NCI-H146 (cell line): ENCODE measurements at places on chromosomes 6 and 20.

DNA sequence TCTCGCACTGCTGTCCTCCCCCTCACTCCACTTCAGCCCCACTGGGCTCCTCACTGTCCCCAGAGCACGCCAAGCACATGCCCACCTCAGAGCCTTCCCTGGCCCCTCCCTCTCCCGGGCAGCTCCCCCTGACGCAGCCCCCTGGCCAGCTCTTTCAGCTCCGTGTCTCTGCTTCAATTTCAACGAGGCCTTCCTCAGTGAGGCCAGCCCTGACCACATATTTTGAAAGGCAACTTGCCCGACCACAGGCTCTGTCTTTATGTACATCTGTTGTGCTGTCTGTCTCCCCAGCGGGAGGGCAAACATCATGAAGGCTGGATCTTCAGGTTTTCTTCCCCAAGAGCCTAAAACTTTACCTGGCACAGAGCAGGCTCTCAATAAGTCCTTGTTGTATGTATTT, 44.6 kb downstream of the JPH2 start:
- no peak for DNase-seq

DNA sequence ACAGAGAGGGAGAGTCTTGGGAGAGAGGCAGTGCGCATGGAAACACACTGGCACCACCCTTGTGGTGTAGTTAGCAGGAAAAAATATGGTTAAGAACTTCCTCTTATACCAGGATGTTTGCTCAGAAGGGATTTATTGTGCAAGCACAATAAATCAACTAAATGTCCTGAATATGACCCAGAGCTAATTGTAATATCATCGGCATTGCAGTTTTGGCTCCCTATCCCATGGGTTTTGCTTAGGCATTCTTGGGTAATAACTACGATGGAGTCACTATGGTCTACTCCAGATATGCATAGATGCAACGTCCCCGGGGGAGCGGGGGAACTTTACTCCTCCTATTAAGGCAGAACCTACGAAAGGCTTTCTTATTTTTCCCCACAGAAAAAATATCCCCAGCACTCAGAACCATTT, 751.6 kb downstream of the EYS start:
- no peak for DNase-seq

GRCh38 chr6:55528624-55529023, 50.4 kb downstream of the HMGCLL1 start:
- DNase-seq: no peak

- no peak for DNase-seq
These were observed 18.7 kb upstream of the LY86 start for GRCh38 chr6:6569811-6570164.

DNA sequence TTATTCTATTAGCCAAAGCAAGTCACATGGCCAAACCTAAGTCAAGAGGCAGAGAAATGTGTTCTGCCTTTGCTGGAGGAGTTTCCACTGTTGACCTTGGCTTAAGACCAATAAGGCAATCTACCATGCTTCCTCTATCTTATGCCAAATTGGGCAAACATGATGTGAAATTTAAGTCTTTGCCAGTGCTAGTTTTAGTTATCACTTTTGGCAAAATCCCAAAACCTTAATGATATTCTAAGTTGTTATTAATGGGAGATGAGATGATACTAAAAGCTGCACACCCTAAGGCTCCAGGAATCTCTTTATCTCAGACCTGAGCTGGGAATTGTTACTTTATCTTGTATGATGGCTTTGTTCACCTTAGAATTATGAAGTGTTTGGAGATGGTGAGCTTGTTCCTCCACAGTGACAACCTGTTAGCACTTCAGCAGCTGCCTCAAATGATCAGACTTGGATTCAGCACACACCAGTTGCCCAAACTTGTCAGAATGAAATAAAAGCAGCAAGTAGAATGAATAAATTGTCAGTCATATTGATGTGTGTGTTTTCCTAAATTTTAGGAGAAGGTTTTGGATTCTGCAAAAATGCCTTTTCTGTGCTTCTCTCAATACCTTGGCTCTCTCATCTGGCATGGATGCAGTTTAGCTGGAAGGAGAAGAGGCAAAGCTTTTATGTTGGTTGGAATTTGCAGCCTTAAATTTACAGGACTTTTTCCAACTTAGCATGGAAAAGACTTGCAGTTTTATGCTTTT, 49.3 kb downstream of the RIN2 start:
- peak; percentile 79 for DNase-seq
